ENCODE measurements at places on chromosomes 6 and 20.

DNA sequence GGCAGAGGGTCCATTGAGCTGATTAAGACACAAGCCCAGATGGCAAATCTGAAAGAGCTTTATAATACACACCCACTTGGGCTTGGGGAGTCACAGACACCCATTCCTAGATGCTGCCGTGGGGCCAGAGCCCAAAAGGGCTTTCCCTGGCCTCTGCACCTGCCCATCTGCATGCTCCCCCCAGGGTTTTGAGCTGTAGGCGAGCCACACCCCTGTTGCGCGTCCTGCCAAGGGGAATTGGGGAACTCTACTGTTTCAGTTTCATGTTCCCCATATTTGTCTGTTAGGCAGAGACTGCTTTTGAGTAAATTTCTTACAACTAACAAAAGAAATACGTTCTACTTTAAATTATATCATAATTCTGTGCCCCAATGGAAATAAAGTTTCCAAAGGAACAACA lies 52.9 kb upstream of the FNDC1 start:
- DNase-seq: no peak

GRCh38 chr20:14510341-14510740 lies 172.9 kb upstream of the FLRT3 start:
- no peak for DNase-seq

GRCh38 chr6:74145931-74146330 lies 449.9 kb downstream of the CD109 start:
- DNase-seq: peak; percentile 64

DNA sequence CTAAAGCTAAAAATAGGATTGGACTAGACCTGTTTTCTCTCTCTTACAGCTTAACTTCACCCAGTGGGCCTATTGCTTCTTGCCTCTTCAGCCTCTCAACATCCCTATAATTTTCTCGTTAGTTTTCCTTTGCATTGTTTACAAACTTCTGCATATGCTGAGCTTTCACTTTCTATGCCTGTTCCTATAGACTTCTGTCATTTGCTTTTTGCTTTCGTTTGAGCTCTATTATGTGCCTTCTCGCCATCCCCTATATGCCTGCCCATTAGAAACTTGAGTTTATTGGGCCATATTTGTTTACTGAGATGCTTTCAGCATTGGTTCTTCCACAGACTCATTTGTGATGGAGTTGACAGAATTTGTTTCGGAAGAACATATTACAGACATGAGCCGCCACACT lies 40.9 kb downstream of the NCOA7 start:
- no peak for DNase-seq

GRCh38 chr6:628766-629165 lies 28.1 kb downstream of the HUS1B start:
- DNase-seq: no peak

GRCh38 chr20:64223526-64224067 lies 32.0 kb upstream of the PCMTD2 start:
- peak; percentile 59 for DNase-seq

DNA sequence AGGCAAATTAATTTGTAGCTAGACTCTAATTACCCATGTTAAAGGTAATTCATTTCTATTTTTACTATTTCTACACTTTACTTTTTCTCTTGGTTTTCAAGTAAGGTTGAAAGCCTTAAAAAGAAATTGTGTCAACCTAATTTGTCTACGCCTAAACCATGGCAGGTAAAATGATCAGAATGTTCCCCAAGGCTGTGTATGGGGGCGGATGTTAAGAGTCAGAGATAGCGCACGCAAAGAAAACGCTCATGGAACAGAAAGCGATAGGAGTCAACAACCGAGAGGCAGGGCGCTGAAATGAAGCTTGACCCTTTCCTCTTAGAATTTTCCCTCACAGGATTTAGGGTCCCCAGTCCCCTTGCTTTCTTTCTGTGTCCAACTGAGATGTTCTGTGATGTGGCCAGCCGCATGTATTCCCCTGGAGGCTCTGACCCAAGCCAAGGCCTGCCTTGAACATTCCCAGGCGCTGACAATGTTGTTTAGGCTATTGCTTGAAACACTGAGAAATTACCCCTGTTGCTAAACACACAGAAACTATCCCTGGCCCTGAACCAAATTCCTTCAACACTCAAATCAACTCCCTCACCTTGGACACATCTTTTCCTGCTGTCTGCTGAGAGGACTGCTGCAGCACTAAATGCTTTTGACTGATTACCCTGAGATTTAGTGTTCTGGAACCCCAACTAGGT lies 10.9 kb downstream of the PSMB1 start:
- no peak for DNase-seq
